Muscle of back (tissue), 13 donors: ENCODE measurements at places on chromosomes 5 and 9.

GRCh38 chr9:81969971-81970370, 18.6 kb upstream of the SPATA31D1 start:
- no peak for DNase-seq

DNA sequence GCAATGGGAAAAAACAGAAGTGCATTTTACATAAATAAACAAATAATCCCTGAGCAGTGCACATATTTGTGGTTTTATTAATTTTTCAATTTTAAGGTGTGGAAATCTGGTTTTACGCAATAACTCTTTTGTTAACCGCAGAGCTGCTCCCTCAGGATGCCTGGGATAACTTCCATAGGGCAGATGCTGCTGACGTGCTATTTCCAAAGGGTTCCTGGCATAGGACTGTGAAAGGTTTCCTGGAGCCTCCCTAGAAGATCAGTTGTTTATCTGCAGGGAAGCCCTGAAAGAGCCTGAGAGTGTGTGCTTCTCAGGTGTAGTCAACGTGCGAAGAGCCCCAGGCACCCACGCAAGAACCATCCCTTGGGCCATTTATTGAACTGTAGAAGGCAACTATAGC, 443.5 kb downstream of the PLK2 start:
- no peak for DNase-seq

GRCh38 chr9:98321269-98321668, 65.8 kb upstream of the TBC1D2 start:
- no peak for DNase-seq

GRCh38 chr5:113024076-113024697, 47.6 kb downstream of the DCP2 start:
- no peak for DNase-seq

GRCh38 chr9:70080481-70081119, 37.0 kb downstream of the MAMDC2 start:
- DNase-seq, result peak; percentile 91

DNA sequence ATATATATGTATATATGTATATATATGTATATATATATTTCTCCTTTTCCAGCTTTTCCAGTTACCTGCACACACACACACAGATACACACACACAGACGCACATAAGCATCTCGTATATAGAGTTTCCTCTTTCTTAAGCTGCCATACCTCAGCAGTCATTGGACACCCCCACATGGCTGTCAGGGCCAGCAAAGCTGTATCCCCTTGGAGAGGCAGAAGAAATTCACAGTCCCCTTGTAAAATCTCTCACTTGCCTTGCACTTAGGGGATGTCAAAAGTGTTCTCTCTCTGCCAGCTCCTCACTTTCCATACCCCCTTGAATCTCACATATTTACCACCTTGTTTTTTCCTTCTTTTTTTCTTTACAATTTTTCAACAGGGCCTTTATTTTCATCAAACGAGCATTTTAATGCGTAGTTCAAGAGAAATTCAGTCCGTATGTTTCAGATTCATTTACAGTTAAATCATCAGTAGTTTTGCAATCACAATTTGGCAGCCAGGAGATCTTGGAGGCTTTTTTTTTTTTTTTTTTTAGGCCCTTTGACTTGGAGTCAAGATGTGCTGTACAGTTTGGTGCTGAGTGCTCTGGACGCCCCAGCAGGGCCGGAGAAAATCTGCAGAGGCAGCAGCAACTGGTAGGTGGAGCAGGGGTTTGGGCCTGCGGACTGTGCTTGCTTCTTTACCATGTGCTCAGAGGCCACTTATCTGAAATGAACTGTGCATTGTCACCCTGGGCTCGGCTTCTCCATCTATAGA, 244.9 kb upstream of the KLF4 start:
- DNase-seq, result peak; percentile 79

DNA sequence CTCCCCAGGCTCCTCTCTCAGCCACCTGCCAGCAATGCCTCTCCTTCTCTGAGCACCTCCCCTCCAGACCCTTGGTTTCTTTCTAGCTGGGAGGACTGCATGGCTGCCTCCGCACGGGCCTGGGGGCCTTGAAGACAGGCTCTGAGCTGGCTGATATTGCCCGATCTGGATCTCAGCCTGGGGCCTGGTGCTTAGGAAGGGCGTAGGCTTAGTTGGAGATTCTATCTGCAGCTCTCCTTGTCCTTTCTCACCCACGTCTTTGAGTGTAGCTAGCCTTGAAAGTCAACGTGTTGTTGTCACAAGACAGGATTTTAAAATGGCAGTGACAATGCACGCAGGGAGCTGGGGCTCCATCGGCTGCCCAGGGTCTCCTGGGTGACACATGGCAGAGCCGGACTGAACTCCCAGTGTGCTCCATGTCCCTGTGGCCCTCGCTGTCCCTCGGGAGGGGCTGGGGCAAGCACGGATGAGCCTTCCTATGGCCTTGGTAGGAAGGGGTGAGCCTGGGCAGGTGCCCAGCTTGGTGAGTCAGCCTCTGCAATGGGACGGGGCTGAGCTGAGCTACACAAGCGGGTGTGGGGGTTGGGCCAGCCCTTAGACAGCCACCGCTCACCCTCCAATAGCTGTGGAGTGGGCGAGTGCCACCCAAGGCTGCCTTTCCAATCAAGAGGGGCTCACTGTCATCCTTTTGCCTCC, 9.4 kb downstream of the ADAMTSL2 start:
- DNase-seq, result no peak

DNA sequence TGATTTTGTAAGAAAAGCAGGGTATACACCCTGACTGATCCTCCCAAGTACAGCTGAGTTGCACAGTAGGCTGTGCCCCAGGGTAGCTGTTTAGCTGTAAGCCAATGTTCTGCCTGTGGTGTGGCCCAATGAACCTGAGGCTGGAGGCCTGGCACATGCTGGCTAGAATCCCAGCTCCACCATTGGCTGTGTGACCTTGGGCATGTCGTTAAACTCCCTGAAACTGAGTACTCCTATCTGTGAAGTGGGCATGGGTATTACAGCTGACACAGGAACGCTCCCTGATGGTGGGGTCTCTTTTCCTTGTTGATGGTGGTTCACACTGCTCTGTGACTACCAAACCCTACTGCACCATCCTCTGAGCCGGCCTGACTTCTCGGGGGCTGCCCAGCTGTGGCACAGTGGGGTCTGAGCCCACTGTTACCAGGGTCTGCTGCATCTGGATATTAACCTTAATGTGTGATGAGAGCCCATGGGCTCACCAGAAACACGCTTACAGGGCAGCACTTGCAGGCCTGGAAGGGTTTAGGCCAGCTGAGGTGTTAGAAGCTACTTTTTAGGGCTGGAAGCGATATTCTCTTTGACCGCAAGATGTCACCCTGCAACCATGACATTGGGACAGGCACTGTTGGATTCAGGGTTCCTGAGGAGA, 7.0 kb upstream of the GADD45G start:
- peak; percentile 66 for DNase-seq

GRCh38 chr9:97470076-97470475, 31.4 kb upstream of the TMOD1 start:
- DNase-seq, result no peak

GRCh38 chr5:6732634-6733410, 19.6 kb downstream of the TENT4A start:
- DNase-seq, result peak; percentile 20

DNA sequence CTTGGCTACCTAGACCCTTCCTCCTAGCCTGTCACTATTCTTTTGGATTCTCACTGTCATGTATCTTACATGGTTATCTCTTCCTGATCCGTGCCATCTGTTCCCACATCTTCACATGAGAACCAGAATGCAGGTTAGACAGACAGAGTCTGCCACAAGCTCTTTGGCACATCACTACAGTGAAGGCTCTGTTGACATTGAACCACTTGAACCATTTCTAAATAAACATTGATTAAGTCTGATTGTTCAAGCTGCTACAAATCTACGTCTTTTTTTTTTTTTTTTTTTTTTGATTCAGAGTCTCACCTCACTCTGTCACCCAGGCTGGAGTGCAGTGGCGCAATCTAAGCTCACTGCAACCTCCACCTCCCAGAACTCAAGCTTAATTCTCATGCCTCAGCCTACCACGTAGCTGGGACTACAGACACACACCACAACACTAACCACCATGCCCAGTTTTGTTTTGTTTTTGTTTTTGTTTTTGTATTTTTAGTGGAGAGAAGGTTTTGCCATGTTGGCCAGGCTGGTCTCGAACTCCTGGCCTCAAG, 85.1 kb upstream of the LRRTM2 start:
- no peak for DNase-seq

GRCh38 chr5:91495699-91496098, 112.6 kb upstream of the ARRDC3 start:
- DNase-seq, result no peak

GRCh38 chr9:136567651-136568287, 21.9 kb upstream of the NOTCH1 start:
- DNase-seq, result peak; percentile 80

DNA sequence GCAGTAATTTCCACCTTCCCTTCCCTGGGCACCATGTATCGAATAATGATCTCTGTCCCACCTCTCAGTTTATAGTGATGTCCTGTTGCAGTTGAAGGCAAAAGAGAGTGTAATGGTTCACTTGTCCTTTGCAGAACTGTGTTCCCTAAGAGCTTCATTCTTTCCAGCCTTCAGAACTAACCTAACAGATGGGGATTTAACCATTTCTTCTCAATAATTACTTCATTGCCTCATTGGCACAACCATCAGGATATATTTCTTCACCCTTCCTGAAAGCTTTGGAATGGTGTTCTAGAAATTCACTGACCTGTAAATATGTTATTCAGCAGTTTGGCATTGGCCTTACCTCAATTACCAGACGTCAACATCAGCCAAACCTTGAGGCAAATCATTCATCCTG, 83.9 kb upstream of the PRRC1 start:
- DNase-seq, result no peak

- no peak for DNase-seq
These were observed 18.8 kb downstream of the BTNL9 start for GRCh38 chr5:181058786-181059296.

GRCh38 chr9:36676778-36677485, 104.2 kb downstream of the MELK start:
- DNase-seq, result no peak

DNA sequence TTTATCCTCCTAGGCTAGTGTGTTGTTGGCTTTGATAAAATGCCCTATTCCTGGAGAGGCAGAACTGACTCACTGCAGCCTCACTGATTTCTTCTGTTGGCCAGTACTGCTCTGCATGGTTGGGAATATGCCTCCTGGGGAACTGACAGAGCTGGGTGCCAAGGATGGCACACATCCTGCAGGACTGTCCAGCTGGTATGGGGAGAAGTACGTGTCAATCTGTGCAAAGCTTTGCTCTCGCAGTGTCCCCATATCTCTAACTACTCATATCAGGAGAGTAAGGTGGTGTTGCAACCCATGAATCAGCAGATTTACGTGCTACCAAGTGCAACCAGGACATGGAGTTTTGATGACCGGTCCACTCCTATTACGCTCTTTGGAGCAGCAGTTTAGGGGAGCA, 74.7 kb downstream of the TEK start:
- no peak for DNase-seq

- DNase-seq, result no peak
These were observed 195.0 kb downstream of the RGS3 start for GRCh38 chr9:113658545-113658895.

GRCh38 chr5:134527961-134528424, 2.5 kb downstream of the JADE2 start:
- no peak for DNase-seq

DNA sequence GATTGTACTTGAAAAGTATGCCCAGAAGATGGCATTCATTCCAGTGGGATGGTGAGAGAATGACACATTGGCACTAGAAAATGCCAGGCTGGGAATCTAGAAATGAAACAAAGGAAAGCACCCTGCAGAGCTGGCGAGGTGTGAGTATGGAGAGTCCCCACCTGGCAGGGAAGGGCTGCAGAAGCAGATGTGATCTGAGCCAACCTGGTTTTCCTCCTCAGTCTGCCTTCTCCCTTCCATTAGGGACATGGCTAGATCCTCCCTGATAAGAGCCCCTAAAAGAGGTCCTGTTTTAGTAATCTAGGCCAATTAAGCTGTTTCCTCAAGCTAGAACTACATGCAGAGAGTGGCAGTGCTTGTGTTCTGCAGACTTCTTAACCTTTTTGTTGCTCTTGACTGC, 24.7 kb upstream of the TNFSF15 start:
- no peak for DNase-seq

DNA sequence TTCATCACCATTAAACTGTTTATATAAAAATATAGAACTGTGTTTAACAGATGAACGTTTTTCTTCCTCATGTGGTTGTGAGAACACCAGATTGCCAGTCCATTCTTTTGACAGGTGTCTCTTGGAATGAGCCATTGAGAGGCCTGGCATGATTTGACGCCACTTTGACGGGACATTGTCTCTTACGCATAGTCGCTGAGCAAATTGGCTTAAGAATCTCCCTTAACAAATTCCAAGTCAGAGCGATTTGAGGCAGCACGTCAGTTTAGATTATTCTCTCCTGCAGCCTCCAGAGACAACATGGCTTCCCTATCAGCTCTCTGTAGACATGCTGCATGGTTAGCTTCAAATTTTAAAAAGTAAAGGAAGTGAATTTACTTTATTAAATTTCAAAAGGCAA, 510.7 kb upstream of the ACO1 start:
- DNase-seq, result no peak

DNA sequence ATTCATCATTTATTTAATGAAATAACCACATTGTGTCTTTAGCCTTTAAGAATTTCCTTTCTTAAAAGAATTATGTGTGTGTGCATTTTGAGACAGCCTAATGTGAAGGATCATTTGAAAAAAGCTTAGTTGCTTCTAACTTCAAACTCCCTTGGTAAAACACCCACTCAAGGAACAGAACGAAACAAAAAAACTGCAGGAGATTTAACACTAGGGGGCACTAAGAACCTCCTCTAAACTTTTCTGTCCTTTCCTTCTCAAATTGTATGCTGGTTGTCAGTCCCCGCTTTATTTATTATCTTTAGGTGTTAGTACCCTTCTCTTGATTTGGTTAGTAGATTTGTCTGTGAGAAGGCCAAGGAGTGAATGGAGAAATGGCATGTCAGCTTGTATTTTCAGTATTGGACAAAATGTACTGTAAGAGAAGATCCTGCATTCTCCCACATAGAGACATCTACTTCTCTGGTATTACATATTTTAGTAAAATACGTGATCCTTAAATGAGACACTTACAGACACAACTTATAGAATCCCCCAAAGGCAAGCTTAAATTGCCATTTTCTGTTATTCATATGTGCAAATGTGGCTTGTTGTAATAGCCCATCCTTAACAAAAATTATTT, 229.7 kb downstream of the MRPS30 start:
- peak; percentile 15 for DNase-seq

DNA sequence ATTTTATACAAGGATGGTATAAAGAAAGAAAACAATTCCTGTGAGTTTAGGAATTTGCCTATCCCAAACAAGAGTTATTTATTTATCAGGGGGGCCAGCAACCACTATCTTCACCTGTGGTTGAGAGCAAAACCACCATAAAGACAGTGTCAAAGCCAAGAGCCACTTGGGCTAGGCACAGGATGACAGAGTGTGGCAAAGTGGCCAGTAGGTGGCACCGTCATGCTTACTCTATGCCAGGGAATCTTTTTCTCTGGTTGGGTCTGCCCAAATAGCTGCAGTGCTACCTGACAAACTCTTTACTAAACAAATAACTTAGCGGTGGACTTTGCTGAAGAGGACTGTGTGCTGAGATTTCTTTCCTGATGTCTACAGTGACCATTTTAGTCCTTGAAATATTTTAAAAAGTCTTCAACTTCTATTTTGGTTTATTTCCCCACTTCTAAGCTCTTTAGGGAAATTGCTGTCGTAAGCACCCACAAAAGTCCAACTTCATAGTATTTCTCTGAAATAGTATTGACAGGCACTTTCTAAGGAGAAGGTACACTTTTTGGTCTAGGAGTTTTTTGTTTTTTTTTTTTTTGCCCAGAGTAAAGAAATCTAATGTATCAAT, 285.0 kb downstream of the RFX3 start:
- DNase-seq, result peak; percentile 30
